Foreskin fibroblast (primary cell): ENCODE measurements at places on chromosomes 16 and 17.

DNA sequence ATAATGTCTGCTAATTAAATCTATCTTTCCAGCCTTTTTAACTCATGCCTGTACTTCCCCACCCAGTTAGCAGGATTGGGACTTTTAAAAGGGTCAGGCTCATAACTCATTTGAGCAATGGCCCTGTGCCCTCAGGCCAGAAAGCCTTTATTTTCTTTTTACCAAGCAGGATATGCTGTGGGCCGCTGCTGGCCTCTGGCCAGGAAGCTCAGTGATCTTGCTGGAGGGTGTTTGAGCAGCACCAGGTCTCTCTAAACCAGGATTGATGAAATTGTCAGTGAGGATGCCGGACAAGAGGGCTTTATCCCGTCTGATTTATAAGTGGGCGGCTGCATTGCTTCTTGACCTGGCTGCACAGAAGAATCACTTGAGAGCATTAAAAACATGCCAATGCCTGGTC, 187.8 kb downstream of the RAB11FIP4 start:
- peak; percentile 61 for DNase-seq

DNA sequence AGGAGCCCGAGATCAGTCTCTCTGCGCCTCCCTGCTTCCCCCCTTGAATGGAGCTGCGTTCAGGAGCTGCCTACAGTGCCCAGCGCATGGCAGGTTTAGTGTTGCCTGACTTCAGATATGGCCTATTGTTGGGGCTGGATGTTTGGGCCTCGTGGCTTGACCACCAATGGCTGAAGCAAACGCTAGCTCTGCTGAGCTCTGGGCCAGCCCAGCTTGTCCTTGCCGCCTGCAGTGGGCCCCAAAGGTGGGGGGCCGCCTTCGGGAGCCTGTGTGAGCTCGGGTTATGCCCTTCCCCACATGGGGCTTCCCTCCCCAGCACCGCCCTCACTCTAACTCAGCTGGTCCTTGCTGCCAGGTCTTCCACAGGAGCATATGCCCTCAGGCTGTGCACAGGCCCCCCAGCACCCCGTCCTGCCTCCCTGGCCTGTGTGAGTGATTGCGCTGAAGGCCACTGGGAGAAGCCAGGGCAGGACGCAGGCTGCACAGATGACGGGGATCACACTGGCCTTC, 2.0 kb upstream of the METTL26 start:
- DNase-seq, result no peak

- DNase-seq, result no peak
These were observed 60.8 kb downstream of the TBC1D16 start for GRCh38 chr17:79974566-79975497.

- DNase-seq, result no peak
These were observed 148.7 kb downstream of the AIPL1 start for GRCh38 chr17:6286233-6286632.

DNA sequence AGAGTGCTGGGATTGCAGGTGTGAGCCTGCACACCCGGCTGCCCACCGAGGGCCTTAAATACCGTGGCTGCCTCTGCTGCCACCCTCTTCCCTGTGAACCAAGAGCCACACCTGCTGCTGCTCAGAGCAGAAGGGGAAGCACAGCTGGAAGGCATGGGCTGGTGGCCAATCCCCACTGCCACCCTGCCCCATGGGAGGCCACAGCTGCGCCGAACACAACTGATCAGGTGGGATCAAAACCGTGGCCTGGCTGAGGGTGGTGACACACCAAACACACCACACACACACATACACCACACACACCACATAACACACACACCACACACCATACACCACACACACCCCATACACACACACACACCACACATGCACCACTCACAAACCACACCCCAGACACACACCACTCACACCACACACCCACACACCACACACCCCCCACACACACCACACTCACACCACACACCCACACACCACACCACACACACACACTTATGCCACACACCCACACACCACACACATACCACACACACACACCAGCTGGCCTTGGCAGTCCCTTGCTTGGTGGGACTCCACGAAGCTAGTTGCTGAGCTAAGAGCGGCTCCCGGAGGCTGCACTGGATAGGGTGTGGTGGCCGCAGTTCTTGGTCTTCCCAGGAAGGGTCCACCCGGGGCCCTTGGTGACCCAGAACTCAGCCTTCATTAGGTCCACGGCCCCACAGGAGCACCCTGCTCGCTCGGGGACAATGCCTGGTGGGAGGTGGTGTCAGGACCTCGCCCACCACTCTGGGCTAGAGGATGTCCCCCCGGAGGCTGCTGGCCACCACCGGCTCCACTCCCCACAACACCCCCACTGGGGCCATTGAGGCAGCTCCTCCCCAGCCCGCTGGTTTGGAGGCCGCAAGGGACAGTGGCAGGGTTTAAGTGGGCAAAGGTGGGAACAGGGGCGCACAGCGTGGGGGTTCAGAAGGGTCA, 14.9 kb downstream of the CEP131 start:
- DNase-seq, result no peak
